ENCODE measurements at places on chromosomes 6 and 20.

- no peak for DNase-seq
These were observed 8.4 kb downstream of the ADA start for GRCh38 chr20:44643154-44643519.

DNA sequence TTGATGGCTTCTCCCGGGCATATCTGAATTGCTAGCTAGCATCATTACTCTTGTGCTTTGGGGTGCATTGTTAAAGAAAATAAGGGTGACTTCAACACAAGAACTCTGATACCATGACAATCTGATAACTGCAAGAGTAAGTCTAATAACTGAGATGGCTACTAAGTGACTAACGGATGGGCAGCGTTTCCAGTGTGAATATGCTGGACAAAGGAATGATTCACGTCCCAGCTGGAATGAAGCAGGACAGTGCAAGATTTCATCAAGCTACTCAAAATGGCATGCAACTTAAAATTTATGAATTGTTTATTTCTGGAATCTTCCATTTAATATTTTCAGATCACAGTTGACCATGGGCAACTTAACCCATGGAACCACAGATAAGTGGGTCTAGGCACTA lies 31.7 kb downstream of the MOXD1 start:
- DNase-seq, result peak; percentile 26

GRCh38 chr6:129731428-129731827 lies 21.5 kb upstream of the ARHGAP18 start:
- DNase-seq, result no peak

DNA sequence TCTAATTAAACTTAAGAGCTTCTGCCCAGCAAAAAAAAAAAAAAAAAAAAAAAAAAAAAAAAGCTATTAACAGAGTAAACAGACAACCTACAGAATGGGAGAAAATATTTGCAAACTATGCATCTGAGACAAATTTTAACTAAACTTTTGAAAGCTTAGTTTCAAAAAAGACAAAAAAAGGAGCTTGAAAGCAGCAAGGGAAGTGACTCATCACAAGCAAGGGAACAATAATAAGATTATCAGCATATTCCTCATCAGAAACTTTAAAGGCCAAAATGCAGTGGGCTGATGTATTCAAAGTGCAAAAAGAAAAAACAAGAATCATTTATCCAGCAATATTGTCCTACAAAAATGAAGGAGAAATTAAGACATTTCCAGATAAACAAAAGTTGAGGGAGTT lies 158.6 kb downstream of the RNF144B start:
- no peak for DNase-seq

GRCh38 chr6:37679539-37680476 lies 17.9 kb downstream of the MDGA1 start:
- DNase-seq, result no peak

DNA sequence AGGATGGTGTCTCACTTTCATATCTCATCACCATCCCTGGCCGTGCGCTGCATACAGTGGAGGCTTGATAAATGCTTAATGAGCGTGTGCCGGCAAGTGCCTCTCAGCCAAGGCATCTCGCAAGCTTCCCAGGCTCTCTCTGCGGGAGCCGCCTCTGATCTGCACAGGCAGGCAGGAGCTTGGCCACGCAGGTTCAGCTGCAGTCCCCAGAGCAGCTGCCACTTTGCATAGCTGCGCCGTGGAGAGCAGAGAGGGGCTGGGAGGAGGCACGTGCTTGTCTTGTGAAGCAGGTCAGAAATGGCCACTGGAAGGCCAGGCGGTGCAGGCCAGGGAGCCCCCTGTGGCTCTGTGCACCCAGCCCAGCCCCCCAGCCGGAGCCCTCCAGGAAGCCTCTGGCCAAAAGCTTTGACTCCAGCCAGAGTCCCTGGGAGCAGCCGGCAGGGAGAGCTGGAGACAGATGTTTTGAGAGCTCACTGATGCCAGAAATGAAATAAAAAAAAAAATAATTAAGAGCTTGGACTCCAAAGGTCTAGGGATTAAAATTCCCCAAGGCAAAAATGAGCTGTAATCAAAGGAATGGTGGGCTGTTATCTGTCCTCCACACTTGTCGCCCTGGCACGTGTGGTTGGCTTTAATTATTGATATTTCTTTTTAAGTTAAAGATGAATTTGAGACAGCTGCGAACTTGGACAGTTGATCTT lies 377.0 kb downstream of the CDH4 start:
- no peak for DNase-seq

- DNase-seq, result no peak
These were observed 44.7 kb upstream of the CNKSR3 start for GRCh38 chr6:154555073-154555677.

DNA sequence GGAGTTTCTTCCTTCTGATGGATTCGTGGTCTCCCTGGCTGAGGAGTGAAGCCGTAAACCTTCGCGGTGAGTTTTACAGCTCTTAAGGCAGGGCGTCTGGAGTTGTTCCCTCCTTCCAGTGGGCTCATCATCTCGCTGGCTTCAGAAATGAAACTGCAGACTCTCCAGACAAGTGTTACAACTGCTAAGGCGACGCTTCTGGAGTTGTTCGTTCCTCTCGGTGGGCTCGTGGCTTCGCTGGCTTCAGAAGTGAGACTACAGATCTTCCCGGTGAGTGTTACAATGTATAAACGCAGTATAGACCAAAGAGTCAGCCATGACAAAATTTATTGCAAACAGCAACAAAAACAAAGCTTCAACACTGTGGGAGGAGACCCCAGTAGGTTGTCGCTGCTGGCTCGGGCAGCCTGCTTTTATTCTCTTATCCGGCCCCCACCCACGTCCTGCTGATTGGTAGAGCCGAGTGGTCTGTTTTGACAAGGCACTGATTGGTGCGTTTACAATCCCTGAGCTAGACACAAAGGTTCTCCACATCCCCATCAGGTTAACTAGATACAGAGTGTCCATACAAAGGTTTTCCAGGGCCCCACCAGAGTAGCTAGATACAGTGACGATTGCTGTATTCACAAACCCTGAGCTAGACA lies 113.2 kb downstream of the GPX5 start:
- DNase-seq, result no peak
